ENCODE measurements at places on chromosomes 4 and X. TPM values are rescaled to one million over a fixed set of nuclear protein-coding genes. Genes with fewer than 3 reads are reported as not detected.

FAM149A gene
- under 0.01 TPM for total RNA-seq

GAGE13 gene
- total RNA-seq, result not detected

GRCh38 chr4:3352941-3353594, 60.2 kb downstream of the RGS12 start:
- DNase-seq, result no peak

ATP2B3 gene
- not detected for total RNA-seq

PASD1 gene
- not detected for total RNA-seq

PSAPL1 gene
- total RNA-seq, result not detected

DNA sequence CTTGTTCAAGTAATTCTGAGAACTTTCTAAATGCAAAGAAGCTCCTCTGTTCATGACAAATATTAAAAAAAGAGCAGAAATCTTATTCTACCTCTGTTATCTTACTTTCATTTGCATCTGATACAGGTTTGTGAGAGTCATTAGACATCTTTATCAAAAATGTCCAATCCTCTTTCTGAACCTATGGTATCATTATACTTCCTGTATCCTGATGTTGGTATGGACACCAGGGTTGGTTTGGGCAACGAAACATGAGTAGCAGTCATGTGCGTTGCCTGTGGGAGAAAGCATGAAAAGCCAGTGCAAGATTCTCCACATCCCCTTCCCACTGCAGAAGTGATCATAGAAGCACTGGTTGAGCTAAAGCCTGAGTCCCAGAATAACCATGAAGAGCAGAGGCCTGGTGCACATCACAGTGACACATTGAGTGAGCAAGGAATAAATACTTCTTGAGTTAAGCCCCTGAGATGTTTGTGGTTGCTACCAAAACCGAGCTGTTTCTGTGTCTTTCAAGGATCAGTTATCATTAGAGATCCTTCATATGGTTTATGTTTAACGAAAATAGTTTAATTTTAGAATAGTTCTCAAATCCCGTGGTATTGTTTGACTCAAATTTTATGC, 197.2 kb downstream of the BANK1 start:
- no peak for DNase-seq

GRCh38 chr4:105352826-105353225, 121.0 kb downstream of the PPA2 start:
- no peak for DNase-seq

- DNase-seq, result no peak
Observed at GRCh38 chr4:768995-769394, 56.9 kb downstream of the CPLX1 start.

DNA sequence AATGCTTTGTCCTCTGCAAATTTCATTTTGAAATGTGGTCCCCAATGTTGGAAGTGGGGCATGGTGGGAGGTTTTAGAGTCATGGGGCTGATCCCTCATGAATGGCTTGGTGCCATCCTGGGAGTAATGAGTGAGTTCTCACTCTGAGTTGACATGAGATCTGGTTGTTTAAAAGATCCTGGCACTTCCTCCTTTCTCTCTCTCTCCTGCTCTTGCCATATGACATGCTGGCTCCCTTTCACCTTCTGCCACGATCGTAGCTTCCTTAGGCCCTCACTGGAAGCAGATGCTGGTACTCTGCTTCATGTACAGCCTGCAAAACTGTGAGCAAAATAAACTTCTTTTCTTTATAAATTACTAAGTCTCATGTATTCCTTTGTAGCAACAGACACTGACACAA, 262.0 kb downstream of the IL15 start:
- peak; percentile 56 for DNase-seq

GNRHR gene
- not detected for total RNA-seq

PWWP3B gene
- total RNA-seq, result not detected

CHM gene
- total RNA-seq, result 7.8 TPM

FATE1 gene
- not detected for total RNA-seq

ARMCX2 gene
- 16.2 TPM for total RNA-seq

DNA sequence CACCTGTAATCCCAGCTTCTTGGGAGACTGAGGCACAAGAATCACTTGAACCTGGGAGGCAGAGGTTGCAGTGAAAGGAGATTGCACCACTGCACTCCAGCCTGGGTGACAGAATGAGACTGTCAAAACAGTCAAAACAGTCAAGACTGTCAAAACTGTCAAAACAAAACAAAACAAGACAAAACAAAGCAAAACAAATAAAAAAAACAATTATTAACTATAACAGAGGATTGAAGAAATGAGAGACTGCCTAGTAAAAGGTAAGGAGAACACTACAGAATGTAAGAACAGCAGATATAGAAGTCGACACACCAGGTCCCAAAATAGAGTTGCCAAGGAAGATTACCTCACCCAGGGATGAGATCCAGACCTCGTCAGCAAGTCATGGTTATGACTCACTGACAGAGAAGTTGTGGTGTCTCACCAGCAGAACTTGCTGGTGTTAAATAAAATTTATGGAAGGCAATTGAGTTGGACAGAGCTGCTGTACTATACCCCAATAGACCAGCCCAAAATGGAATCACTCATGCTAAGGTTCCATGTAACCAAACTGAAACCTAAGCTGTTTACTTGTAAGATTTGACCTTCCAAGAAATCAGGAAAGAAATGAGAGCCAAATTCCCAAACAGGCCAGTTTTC, 32.1 kb upstream of the GK start:
- DNase-seq, result no peak

DNA sequence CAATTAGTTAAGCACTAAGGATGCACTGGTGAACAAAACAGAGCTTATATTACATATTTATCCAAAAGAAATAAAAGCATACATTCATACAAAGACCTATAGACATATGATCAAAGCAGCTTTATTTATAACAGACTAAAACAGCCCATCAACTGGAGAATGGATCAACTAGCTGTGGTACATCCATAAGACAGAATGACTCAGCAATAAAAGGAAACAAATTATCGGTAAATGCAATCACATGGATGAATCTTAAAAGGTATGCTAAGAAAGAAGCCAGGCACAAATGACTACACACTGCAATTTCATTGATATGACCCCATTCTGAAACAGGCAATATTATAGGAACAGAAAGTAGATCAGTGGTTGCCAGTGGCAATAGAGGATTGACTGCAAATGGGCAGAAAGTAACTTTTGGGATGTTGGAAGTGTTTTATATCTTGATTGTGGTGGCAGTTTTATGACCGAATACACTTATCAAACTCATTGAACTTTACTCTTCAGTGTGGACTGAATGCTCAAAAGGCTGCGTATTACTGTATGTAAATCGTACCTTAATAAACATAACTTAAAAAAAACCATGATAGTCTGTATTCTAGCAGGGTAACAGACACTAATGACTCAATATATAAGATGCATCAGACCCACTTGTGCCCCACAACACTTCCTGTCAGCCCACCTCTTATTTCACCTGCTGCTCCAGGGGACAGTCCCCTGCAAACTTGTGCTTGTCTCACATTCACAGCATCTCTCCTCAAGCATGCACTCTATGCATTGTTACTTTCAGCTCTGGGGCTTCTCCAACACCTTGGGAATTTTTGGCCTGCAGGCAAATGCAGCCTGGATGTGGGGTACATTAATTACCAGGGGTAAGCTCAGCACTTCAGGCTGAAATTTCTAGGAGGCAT, 59.1 kb downstream of the MID1IP1 start:
- no peak for DNase-seq

GRCh38 chrX:38271154-38271716, 50.6 kb upstream of the SRPX start:
- no peak for DNase-seq

- DNase-seq, result no peak
Observed at GRCh38 chr4:59247032-59247431, 1953.1 kb upstream of the ADGRL3 start.

DYNLT3 gene
- total RNA-seq, result 8.1 TPM

GRCh38 chr4:7070729-7071511, 3.1 kb upstream of the GRPEL1 start:
- DNase-seq, result peak; percentile 75

DNA sequence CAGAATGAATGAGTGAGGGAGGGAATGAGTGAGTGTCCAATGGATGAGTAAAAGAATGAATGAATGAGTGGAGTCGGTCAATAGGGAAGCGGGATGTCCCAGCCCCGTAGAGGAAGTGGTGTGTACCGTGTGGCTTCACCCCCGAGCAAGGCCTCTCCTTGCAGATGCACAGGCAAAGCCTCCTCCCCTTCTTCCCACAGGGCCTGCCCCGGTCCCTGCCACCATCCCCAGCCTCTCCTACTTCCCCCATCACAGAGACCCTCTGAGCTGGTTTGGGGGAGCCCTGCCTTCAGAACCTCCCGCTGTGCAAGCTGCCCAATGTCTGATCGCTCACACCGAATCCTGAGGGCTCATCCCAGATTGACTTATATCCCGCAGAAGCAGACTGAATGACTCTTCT, 13.6 kb downstream of the HTRA3 start:
- DNase-seq, result peak; percentile 23

DNA sequence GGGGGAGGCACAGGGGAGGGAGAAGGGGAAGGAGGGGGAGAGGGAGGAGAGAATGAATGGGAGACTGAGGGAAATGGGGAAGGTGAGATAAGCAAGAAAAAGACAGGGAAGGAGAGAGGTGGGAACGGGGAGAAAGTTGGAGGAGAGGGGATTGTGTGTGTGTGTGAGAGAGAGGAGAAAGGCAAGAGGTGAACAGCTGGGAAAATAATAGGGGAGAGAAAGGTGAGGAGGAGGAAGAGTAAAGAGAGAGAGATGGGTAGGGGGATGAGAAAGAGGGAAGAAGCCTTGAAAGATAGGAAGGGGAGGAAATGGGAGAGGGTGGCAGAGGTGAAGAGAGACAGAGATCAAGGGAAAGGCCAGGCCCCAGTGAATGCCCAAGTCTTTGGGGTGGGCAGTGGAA, 20.1 kb downstream of the BCORL1 start:
- no peak for DNase-seq

MAGEB17 gene
- total RNA-seq, result not detected

DNA sequence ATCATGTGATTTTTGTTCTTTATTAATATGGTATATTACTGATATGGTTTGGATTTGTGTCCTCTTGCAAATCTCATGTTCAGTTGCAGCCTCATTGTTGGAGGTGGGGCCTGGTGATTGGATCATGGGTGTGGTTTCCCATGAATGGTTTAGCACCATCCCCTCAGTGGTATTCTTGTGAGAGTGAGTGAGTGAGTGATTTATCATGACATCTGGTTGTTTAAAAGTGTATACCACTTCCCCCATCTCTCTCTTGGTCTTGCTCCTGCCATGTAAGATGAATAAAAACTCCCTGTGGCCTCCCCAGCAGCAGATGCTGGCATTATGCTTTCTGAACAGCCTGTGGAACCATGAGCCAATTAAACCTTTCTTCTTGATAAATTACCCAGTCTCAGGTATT, 111.5 kb downstream of the TAB3 start:
- no peak for DNase-seq

CTAG1A gene
- total RNA-seq, result not detected

NEIL3 gene
- total RNA-seq, result 1.3 TPM

Measured in hematopoietic multipotent progenitor cell (in vitro differentiated cells).